Glutamatergic neuron (in vitro differentiated cells): ENCODE measurements at places on chromosomes 1 and 21. TPM values are rescaled to one million over a fixed set of nuclear protein-coding genes. Genes with fewer than 3 reads are reported as not detected.

DNA sequence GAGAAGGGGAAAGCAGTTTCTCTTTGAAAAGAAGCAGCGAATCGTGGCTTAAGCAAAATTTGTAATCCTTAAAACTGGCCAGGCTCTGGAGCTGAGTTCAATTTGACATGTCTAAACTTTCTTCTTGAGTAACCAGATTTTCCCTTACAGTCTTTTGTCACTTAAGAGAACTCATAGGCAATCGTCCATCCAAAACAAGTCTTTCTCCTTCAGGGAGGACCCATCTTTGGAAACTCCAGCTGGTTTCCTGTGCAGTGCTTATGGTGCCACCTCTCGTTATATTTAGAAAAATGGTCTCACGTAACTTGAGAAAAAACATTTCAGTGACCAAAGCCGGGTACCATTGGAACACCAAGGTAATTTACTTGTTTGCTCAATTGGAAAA is 1.8 kb upstream of the PTTG1IP start:
- no peak for DNase-seq

DNA sequence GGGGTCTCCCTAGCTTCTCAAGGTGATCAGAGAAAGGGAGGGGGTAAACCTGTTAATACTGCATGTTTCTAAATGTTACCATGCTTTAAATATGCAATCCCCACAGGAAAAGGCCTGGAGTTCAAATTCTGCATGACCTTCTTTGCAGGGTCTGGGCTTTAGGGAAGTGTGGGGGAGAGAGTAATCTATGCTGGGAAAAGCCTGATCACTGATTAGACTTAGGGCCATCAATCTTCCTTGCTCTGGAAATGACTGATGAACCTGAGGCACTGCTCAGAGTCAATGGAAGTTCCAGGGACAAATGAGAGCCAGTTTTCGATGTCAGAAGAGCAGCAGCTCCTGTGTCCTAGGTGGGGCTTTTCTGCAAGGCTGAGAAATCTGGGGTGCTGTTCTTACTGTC is 3.2 kb upstream of the SPRR1A start:
- no peak for DNase-seq

GRCh38 chr1:167128261-167129227 is 34.7 kb downstream of the STYXL2 start:
- DNase-seq, result no peak

- no peak for DNase-seq
These were observed 733.1 kb downstream of the MATN1 start for GRCh38 chr1:29990304-29990703.

TCHH gene
- total RNA-seq, result 0.49 TPM

GJC2 gene
- 3.0 TPM for total RNA-seq

RGS2 gene
- total RNA-seq, result 33.5 TPM
